Activated CD8-positive, alpha-beta memory T cell treated with anti-CD3 and anti-CD28 coated beads for 1 hour (primary cell): ENCODE measurements at places on chromosomes 5 and 9.

DNA sequence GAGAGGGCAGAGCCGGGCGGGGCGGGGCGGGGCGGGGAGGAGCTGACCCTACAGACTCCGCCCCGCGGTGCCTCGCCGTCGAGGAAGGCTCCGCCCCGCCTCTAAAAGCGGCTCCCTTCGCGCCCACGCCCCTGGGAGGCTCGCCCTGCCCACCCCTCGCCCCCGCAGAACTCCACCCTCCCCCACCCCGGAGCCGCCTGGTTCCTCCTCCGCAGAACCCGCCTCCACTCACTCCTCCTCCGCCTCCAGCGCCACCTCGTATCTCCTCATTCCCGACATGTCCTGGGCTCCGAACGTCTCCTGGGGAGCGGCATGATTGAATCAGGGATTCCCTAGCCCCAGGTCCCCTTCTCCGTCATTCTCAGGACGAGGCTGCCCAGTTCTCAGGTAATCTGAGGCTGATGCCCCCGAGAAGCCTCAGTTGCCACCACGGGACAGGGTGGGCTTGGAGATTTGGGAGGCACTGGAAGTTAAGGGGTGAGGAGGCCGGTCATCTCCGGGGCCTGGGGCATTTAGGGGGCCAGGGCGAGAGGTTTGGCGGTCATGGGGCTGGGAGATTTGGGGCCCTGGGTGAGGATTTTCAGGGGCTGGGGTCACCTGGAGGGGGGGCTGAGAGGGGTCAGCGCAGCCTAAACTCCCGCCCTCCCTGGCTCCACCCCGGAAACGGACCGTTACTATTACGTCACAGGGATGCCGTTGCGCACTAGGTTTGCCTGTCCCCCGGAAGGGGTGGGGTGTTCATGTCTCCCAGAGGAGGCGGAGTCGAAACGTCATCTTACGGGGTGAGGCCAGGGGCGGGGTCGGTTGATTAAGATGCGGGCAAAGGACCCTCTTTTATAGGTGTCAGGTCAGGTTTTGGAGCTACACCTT, 3.2 kb upstream of the CCL27 start:
- DNase-seq = peak; percentile 81

GRCh38 chr5:164868761-164869160, 1363.3 kb downstream of the MAT2B start:
- no peak for DNase-seq

- no peak for DNase-seq
These were observed 81.8 kb downstream of the FAM174A start for GRCh38 chr5:100616981-100617380.

DNA sequence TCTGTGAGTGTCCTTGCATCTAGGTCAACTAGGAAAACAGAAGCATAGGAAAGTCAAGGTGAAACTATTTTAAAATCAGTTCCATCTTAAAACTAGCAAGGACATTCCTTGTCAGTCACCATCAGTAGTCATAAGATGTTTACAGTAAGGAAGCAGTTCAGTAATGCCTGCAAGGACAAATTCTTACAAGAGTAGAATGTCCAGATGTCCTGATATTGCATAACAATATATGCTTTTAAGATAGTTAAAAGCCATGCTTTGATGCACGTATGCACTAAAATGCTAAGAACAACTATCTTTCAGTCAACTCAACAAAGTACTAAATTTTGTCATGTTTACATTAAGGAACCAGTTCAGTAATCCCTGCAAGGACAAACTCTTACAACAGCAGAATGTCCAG, 11.3 kb upstream of the SVEP1 start:
- DNase-seq = no peak

DNA sequence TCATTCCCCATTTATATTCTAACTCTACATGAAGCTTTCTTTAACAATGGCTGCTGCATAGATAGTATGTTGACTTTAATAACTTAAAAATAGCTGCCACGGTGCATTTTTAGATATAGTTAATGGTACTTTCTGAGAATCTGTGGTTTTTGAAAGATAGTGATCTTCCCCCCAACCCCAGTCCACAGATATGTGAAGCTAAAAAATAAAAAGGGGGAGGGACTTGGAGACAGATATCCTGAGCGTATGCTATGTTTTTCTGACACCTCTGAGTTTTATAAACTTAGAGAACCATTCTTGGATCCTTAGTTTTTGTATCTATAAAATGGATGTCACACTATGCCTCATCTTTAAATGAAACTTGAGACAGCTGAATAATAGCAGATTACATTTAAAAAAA, 120.5 kb downstream of the SNX18 start:
- no peak for DNase-seq
